CD8-positive, alpha-beta memory T cell (primary cell): ENCODE measurements at places on chromosomes 1 and 21. TPM values are rescaled to one million over a fixed set of nuclear protein-coding genes. Genes with fewer than 3 reads are reported as not detected.

- H3K4me1 ChIP-seq = no peaks in the 10 kb centered on the region
- H3K36me3 ChIP-seq = no peaks in the 10 kb centered on the region
- H3K27me3 ChIP-seq = no peaks in the 10 kb centered on the region
- no peak overlapping the region for H3K27ac ChIP-seq
- no peak for DNase-seq
Measured at GRCh38 chr1:116178837-116179236, 67.6 kb downstream of the MAB21L3 start.

GRCh38 chr1:110281363-110282290, 57.5 kb upstream of the RBM15 start:
- no peaks in the 10 kb centered on the region for H3K27me3 ChIP-seq
- H3K4me3 ChIP-seq = no peak overlapping the region
- no peak for DNase-seq
- H3K36me3 ChIP-seq = no peaks in the 10 kb centered on the region

- no peaks in the 10 kb centered on the region for H3K36me3 ChIP-seq
- H3K4me1 ChIP-seq = peaks cover 10% of the 10 kb centered on the region
- no peaks in the 10 kb centered on the region for H3K27me3 ChIP-seq
- no peak for DNase-seq
Measured at GRCh38 chr1:160371756-160372155, 4.9 kb downstream of the NHLH1 start.

DNA sequence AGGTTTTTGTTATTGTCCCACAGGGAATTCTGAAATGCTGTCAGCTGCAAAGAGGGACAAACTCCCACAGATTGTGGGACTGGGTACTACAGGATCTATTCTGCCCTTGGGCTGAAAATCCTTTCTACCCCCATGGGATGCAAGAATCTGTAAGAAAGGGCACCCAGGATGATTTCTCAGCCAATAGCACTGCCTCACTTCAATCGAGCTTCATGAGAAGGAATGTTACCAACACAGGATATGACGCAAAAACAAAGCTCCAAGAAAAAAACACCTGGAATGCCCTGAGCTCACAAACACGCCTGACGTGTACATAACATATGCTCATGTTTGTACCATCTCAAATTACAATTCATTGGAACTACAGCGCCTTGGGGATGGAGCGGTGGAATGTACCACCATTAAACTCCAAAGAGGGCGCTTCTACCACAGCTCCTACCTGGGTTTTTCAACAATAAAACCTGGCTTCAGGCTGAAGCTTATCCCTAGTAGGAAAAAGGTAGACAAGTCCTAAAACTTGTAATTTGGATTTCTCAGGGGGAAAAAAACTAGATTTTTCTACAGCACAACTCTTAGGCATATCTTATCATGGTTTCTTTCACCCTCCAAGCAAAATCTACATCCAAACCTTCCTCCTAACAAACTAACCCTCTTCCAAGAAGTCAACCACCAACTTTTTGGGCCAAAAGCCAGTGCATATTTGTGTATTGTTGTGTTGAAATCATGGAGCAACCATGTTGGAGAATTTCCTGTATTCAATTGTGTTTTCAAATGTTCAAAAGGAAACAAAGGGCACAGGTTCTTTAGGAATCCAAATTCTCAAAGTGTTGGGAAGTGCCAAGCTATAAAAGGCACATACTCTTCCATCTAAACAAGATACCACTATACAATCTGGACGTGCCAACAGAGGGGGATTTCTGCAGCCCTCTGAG, 78.9 kb downstream of the TGFBR3 start:
- H3K36me3 ChIP-seq = no peaks in the 10 kb centered on the region
- no peak overlapping the region for H3K4me3 ChIP-seq
- H3K27ac ChIP-seq = no peak overlapping the region
- H3K4me1 ChIP-seq = peaks cover 59% of the 10 kb centered on the region

DNA sequence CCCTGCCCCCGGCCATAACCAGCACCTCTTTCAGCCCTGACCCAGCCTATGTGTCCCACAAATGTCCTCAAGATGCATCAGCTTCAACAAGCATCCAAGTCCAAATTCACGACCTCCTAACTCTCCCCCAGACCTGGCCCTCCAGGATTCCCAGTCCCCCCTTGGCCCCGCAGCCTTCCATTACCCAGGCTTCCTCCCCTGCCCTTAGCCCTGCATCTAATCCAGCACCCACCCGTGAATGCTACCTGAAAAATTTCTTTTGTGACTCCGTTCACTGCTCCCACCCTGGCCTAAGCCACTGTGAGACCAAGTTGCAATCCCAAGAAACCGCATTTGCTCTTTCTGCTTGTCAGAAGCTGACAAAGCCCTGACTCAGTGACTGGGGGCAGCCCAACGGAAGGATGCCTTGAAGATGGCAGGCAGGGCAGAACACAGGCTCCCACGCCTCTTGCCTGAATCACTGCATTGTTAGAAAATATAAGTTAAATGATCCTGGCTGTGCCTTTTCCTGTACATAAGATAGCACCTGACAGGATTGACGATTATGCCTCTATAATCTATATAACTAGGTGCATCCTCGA, 939 bp upstream of the MFAP2 start:
- DNase-seq = no peak
- H3K36me3 ChIP-seq = no peaks in the 10 kb centered on the region
- H3K27ac ChIP-seq = no peak overlapping the region

GRCh38 chr1:231933711-231934626, 307.4 kb downstream of the DISC1 start:
- no peak for DNase-seq
- no peaks in the 10 kb centered on the region for H3K36me3 ChIP-seq
- no peaks in the 10 kb centered on the region for H3K27me3 ChIP-seq

DNA sequence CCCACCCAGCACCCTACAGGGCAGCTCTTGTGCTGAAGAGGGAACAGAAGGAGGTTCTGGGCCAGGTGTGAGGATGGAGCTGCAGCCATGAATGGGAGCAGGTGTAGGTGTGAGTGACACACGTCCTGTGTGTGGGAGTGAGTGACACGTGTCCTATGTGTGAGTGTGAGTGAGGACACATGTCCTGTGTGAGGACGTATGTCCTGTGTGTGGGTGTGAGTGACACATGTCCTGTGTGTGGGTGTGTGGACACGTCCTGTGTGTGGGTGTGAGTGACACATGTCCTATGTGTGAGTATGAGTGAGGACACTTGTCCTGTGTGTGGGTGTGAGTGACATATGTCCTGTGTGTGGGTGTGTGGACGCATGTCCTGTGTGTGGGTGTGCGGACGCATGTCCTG, 26.4 kb downstream of the MEGF6 start:
- H3K4me1 ChIP-seq = no peaks in the 10 kb centered on the region
- no peak overlapping the region for H3K4me3 ChIP-seq
- no peak overlapping the region for H3K27ac ChIP-seq
- H3K27me3 ChIP-seq = no peaks in the 10 kb centered on the region
- DNase-seq = no peak

DNA sequence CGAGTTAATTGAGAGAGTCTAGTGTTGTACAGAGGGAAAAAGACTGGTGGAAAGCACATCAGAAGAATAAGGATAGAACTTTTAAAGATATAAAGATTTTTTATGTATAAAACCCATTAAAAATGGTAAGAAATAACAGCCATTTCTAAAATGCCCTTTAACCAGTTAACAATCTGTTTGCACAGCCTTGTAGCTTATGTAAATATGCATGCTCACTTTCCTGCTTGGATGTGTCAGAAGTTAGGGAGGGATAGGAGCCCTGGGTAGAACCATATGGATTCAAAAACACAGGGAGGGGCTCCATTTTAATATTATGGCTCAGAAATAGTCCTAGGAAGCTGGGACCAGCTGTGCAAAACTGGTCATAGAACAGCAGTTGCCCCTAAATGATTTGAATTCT, 4.5 kb upstream of the EDEM3 start:
- H3K4me1 ChIP-seq = no peaks in the 10 kb centered on the region
- H3K36me3 ChIP-seq = no peaks in the 10 kb centered on the region
- H3K27me3 ChIP-seq = no peaks in the 10 kb centered on the region
- H3K4me3 ChIP-seq = no peak overlapping the region
- DNase-seq = no peak
- H3K27ac ChIP-seq = no peak overlapping the region

DNA sequence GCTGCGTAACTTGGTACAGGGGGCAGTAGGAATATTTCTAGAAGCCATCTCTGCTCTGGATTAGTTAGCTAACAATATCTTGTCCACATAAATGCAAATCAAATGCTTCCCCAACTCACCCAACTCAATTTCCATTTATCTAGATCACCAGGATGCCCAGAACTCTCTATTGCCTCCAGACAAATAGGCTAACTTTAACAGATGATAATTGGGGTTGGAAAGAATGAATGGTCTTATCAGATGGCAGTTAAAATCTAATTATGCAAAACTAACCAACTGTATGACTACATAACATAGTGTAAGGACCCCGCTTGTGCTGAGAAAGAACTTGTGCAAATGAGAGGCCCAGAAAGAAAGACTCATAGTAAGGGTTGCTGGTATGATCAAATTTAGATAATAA, 1024.8 kb downstream of the PLA2G4A start:
- H3K36me3 ChIP-seq = no peaks in the 10 kb centered on the region
- H3K4me1 ChIP-seq = no peaks in the 10 kb centered on the region
- no peak overlapping the region for H3K27ac ChIP-seq
- no peak for DNase-seq

The BSND gene
- not detected for total RNA-seq

The SPSB1 gene
- 0.92 TPM for total RNA-seq

The ZC3H11A gene
- total RNA-seq = 87.2 TPM
